Aortic smooth muscle cell (primary cell): ENCODE measurements at places on chromosomes 16 and 17. TPM values are rescaled to one million over a fixed set of nuclear protein-coding genes. Genes with fewer than 3 reads are reported as not detected.

MT1A gene
- 0.44 TPM in 1 of 2 replicates, not detected in the other for total RNA-seq

CTRB2 gene
- not detected in 2 replicates for total RNA-seq

SPNS3 gene
- 0.06 TPM in 1 of 2 replicates, not detected in the other for total RNA-seq

TLCD2 gene
- total RNA-seq = 2.6 and 3.6 TPM in 2 replicates

GSDMA gene
- not detected in 2 replicates for total RNA-seq

RAMP2 gene
- 0.19 and 0.26 TPM in 2 replicates for total RNA-seq
